ENCODE measurements at places on chromosomes 1 and 21. TPM values are rescaled to one million over a fixed set of nuclear protein-coding genes. Genes with fewer than 3 reads are reported as not detected.

RHOU gene
- total RNA-seq: 1.6 TPM

LRRC7 gene
- 0.15 TPM for total RNA-seq

IVL gene
- total RNA-seq: not detected

DISC1 gene
- 25.5 TPM for total RNA-seq

RSPO1 gene
- total RNA-seq: not detected

KCNE2 gene
- not detected for total RNA-seq

SPATA6 gene
- 0.86 TPM for total RNA-seq

Measured in CD4-positive, CD25-positive, alpha-beta regulatory T cell (primary cell).